NK-92 treated with Interleukin-12 subunit alpha and Interleukin-12 subunit beta, amount 100 ng/mL, for 24 hours (cell line): ENCODE measurements at places on chromosomes 11 and 22.
A peak's percentile ranks its signal among the peaks of the same experiment; 100 is the strongest.

- no peak for DNase-seq
Measured at GRCh38 chr11:24609192-24610119, 112.6 kb downstream of the LUZP2 start.

DNA sequence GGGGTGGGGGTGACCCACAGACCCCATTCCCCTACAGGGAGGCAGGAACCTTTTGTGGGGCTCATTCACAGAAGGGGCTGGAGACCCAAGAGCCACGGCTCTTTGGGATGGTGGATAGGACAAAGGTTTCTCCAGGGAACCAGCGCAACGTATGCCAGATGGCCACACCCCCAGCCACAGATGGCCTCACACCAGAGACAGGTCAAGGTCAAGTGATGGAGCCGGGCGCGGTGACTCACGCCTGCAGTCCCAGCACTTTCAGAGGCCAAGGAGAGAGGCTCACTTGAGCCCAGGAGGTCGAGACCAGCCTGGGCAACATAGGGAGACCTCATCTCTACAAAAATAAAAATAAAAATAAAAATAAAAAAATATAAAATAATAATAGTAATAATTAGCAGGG lies 17.1 kb upstream of the BRSK2 start:
- no peak for DNase-seq

- DNase-seq, result no peak
Measured at GRCh38 chr22:41030891-41031290, 61.5 kb upstream of the EP300 start.

DNA sequence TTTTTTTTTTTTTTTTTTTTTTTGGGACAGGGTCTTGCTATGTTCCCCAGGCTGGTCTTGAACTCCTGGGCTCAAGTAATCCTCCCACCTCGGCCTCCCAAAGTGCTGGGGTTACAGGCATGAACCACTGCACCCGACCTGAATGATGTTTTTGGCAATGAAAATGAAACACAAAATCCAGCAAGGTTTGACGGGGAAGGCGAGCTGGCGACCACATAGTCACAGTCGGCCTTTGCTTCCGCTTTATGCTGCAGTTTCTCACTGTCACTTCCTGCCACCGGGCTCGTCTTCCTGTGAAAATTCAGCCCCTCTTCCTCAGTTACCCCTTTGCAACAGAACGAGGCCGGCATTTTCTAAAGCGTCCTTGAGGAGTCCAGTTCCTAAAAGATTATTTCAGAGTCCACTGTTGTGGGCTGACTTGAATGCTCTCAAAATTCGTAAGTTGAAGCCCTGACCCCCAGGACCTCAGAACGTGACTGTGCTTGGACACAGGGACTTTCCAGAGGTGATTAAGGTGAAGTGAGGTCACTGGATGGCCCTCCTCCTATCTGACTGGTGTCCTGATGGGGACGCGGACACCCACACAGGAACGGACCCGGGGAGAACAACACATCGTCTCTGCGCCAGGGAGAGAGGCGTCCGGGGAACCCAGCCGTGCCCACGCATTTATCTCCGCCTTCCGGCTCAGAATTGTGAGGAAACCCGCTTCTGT lies 2.9 kb upstream of the BID start:
- DNase-seq, result peak; percentile 59

DNA sequence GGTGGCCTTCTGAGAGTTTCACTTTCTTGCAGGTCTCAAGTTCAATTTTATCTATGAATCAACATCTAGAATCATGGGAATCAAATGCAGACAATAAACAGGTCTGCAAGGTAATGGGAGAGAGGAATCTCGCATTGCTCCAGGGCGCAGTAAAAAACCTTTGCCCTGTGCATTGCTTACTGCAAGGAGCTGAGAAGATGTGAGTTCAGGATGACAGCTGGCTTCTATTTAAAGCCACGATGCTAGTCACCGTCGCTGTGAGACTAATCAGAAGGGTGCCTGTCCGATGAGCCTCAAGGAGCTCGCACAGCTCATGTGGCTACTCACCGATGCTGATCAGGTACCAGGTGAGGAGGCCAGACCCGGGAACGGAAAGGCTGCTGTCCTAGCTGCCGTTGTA lies 30.2 kb upstream of the APOA1 start:
- DNase-seq, result no peak

- no peak for DNase-seq
Measured at GRCh38 chr11:5690736-5691135, 1.1 kb downstream of the TRIM22 start.

- no peak for DNase-seq
Measured at GRCh38 chr22:42560381-42560780, 6.6 kb downstream of the SERHL2 start.
